Activated CD8-positive, alpha-beta memory T cell treated with anti-CD3 and anti-CD28 coated beads for 1 hour (primary cell): ENCODE measurements at places on chromosomes 2 and 18.
A peak's percentile ranks its signal among the peaks of the same experiment; 100 is the strongest.

- no peak for DNase-seq
These were observed 412.9 kb downstream of the TMEM182 start for GRCh38 chr2:103174711-103175110.

- no peak for DNase-seq
These were observed 45.2 kb downstream of the FAM117B start for GRCh38 chr2:202679980-202680379.

DNA sequence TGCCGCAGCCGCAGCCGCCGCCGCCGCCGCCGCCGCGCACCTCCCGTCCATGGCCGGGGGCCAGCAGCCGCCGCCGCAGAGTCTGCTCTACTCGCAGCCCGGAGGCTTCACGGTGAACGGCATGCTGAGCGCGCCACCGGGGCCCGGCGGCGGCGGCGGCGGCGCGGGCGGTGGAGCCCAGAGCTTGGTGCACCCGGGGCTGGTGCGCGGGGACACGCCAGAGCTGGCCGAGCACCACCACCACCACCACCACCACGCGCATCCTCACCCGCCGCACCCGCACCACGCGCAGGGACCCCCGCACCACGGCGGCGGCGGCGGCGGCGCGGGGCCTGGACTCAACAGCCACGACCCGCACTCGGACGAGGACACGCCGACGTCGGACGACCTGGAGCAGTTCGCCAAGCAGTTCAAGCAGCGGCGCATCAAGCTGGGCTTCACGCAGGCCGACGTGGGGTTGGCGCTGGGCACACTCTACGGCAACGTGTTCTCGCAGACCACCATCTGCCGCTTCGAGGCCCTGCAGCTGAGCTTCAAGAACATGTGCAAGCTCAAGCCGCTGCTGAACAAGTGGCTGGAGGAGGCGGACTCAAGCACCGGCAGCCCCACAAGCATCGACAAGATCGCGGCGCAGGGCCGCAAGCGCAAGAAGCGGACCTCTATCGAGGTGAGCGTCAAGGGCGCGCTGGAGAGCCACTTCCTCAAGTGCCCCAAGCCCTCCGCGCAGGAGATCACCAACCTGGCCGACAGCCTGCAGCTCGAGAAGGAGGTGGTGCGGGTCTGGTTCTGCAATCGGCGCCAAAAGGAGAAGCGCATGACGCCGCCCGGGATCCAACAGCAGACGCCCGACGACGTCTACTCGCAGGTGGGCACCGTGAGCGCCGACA is 2.4 kb downstream of the POU3F3 start:
- no peak for DNase-seq

- no peak for DNase-seq
These were observed 378.8 kb downstream of the SLC4A3 start for GRCh38 chr2:220006152-220006621.

GRCh38 chr2:18110222-18110621 is 231.8 kb downstream of the KCNS3 start:
- DNase-seq: no peak

GRCh38 chr2:234500394-234501006 is 3.6 kb upstream of the ARL4C start:
- no peak for DNase-seq

DNA sequence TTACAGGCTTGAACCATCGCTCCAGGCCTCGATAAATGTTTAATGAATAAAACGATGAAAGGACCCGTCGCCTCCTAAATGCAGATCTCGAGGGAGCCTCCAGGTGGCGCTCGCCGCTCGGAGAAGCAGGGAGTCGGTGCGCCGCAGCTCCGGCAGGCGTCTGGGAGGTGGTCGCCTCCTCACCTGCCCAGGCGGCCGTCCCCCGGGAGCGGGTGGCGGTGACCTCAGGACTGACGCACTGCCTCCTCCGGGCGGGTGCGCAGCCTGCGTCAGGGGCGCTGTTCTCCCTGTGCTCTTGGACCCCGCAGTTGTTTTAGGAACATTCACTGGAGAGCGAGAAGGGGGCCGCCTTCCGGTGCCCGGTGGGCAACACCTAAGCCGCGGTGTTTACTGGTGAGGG is 38.6 kb upstream of the POLE4 start:
- DNase-seq: peak; percentile 44

GRCh38 chr18:59818769-59819168 is 81.0 kb upstream of the PMAIP1 start:
- no peak for DNase-seq

DNA sequence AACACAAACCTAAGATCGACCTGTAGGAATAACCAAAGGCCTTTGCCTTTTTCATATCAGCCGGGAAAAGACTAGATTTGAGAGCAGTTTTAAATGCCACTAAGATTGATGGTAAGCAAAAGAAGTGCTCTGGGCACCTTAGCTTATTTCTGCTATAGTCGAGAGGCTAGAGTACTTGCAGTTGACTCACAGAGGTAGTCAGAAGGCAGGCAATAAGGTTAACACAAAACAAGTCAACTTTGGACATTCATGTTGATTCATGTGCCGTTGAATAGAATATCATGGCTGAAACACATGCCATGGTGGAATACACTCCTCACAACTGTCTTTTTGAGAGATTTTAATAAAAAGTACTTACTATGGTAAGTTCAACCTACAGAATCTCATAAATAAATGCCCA is 507.6 kb downstream of the ZEB2 start:
- no peak for DNase-seq

DNA sequence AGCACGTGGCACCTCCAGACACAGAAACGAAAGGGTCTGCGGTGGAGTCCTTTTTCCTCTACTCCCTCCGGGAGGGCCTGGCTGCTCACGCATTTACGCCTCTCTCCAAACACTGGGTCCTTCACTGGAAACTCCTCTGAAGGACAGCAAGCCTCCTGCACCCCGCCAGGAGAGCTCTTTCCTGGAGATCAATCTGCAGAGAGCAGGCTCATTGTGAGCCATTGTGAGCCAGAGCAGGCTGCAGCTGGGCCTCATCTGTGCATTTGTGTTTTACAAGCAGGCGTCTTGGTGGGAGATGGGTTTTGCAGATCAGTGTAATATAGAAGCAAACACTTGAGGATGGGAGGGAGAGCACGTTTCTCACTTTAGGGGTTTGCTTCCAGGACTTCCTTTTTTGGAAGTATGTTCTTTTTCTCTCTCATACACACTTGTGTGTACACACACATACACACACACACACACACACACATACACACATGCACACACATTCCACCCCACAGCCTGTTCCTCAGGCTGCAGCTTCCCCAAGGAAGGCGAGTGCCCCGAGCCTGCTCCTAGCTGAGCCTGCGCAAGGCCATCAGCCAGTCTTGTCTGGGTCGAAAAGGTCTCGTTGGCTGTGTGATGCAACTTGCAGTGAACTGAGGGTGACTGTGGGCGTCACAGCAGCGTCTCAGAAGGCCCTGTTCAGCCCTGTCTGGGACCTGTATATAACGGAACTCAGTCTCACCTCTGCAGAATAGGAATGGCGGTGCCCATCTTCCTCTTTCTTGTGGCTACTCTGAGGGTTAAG is 163.5 kb downstream of the GLI2 start:
- DNase-seq: no peak

DNA sequence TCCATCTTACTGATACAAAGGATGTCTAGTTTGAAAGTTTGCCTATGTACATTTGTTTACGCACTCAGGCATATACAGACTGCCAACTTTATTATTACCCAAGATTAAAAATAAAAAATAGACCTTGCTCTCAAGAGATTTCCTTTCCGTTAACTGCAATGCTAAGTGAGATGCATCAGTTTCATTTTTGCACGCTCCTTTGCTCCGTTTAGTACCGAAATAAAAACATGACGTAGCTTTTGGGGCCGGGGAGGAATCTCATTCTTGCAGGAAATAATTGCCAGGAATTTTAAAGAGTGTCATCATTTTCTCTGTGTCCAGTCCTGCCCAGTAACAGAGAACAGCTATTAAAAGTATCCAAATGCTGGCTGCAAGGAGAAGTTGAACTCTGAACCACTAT is 169.5 kb downstream of the SLC8A1 start:
- DNase-seq: no peak

DNA sequence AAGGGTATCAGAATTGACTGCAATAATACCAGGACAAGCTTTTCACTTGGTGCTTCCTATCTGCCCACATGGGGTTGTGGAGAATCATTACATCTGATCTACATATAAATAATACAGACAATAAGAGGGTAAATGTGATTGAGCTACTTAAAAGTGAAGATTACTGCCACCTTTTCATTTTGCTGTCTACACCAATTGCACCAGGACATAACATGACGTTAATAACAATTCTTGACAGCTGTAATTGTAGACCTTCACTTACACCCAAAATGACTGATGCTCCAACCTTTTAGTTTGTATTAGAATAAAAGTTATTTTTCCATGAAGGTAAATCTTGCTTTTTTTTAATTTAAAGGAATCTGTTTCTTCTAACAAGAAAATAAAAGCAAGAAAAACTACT is 36.5 kb upstream of the TTN start:
- no peak for DNase-seq

DNA sequence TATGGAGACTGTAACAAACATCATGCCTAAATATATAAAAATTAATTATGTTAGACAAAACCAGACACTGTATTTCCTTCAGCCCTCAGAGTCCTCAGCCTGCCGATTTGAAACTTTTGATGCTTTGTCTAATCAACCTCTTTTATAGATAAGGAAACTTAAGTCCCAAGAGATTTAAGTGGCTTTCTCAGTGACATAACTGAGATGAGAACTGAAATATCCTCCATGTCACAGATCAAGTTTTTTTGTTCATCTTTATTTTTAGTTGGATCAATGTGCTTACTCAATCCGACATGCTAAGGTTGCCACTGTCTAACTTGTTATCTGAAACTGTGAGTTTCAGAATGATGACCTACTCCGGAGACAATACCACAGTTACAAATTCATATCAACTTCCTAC is 72.3 kb downstream of the BARD1 start:
- DNase-seq: no peak

GRCh38 chr2:185215497-185215896 is 523.1 kb upstream of the FSIP2 start:
- no peak for DNase-seq

GRCh38 chr18:56330366-56331110 is 307.9 kb downstream of the TXNL1 start:
- DNase-seq: no peak

GRCh38 chr18:23994361-23994902 is 20.1 kb upstream of the TTC39C start:
- DNase-seq: no peak

DNA sequence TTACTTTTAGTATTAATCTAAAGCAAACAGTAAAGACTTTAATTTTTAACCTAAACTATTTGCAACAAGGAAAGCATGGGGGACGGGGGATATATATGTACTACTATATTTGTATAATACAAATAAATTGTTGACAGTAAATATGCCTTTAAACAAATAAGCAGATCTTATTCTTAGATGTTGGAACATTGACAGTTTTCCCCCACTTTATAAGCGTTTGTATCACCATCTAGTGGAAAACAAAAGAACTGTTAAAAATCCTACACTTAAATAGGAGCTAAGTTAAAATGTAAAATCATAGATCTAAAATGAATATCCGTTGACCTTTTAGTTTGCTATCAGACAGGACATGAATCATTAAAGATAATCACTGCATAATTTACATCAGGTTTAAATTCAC is 50.0 kb downstream of the RBBP8 start:
- no peak for DNase-seq

DNA sequence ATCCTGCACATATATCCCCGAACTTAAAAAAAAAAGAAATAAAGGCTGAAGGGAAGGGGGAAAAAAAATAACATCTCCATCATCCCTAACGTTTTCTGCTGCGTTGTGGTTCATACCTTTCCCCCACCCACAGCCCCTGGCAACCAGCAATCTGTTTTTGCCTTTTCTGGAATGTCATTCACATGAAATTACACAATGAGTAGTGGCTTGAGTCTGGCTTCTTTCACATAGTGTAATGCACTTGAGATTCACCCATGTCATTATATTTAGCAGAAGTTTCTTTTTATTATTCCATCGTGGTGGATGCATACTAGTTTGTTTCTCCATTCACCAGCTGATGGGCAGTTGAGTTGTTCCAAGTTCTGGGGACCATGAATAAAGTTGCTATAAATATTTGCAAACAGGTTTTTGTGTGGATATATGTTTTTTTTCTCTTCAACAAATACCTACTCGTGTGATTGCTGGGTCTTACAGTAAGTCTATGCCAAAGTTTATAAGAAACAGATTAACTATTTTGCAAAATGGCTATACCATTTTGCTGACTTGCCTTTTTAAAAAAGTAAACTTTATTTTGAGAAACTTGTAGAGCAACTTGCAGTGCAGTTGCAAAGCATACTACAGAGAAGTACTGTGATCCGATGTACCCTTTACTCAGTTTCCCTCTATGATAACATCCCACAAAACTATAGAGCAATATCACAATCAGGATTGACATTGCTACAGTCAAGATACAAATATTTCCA is 322.5 kb downstream of the LPIN1 start:
- no peak for DNase-seq

DNA sequence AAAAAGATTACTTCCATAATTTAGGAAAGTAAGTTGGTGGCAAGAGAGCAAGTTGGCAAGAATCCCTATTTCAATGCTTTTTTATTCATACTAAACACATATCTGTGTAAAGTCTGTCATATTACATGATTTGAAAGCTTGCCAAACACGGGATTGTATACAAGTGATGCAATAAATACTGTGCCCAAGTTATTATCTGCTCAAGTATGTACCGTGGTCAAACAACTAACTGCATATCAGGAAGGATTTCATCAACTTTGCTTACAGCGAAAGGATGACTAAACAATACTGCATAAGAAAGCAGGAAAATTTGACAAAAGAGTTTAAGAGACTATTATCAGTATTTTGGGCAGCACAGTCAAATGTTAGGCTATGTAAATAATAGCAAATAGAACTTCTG is 69.6 kb upstream of the SCN1A start:
- DNase-seq: no peak

DNA sequence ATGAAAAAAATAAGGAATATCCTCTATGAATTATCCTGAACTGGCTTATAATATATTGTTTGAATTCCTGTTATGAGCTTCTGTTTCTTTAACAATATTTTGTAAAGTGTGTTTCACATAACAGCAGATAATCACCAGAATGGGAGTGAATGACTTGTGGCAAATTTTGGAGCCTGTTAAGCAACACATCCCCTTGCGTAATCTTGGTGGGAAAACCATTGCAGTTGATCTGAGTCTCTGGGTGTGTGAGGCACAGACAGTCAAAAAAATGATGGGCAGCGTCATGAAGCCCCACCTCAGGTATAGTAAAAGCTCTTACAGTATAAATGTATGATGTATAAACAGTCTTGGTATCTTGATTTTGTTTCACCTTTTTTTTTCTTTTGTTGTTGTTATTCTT is 5.9 kb downstream of the GEN1 start:
- no peak for DNase-seq

DNA sequence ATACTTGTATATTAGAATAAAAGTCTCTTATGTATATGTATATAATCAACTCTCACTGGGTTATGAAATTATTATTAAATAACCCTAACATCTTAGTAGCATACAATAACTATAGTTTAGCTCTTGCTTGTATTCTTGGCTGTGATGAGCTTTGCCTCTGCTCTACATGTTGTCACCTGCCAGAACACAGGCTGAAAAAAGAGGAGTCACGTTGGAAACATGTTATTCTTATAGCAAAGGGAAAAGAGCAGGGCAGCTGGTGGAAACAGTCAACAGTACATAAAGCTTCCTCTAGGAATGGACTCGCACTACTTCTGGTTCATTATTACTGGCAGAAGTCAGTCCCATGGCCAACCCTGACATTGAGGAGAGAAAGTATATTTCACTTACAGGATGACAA is 362.0 kb upstream of the KYNU start:
- no peak for DNase-seq

GRCh38 chr2:24225499-24226242 is 50.8 kb downstream of the FAM228A start:
- DNase-seq: no peak
